ENCODE measurements at places on chromosomes 7 and 10.
A peak's percentile ranks its signal among the peaks of the same experiment; 100 is the strongest.

DNA sequence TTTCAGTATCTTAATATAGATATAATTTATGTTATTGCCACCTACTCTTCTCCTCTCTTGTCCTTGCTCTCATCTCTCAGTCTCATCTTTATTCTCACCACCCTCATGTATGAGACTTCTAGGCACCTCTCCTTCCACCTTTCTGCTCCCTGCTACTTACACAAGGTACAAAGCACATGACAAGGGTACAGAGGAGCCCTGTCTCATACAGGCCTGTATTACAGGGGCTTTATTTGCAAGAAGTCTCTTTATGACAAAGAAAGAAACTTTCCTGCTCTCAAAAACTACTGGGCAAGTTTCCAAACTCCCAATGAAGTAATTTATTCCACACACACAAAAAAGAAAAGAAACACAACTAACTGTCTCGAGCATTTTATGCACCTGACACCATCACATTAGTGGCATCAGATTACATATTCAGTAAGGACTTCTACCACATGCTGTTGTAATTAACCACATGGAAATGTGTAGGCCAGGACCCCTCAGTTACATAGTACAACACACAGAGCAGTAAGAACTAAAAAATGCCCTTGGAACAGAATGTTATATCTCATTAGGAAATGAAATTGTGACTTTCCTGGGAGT is 253.1 kb downstream of the FZD1 start:
- DNase-seq = no peak

- no peak for DNase-seq
These were observed 116.2 kb downstream of the GLCCI1 start for GRCh38 chr7:8084836-8085235.

DNA sequence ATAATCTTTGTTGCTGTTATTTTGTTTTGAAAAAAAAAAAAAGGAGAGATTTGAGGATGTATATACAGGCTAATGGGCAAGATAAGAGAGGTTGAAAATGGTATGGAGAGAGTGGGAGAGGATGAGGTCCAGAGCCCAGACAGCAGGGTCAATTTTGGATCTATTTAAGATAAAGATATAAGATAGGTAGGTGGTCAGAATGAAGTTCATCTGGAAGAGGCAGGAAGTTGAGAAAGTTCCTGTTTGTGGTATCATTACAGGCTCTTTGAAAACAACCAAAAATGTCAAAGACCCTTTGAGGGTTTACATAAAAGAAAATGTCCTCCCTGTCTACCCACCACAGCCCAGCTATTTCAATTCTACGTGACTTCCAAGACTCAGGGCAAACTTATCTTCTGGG is 7.5 kb downstream of the CEP41 start:
- no peak for DNase-seq

- DNase-seq = no peak
These were observed 72.5 kb upstream of the FZD1 start for GRCh38 chr7:91191771-91192170.

GRCh38 chr7:29342761-29343160 is 148.2 kb downstream of the CHN2 start:
- no peak for DNase-seq

- DNase-seq = no peak
These were observed 39.9 kb upstream of the MMD2 start for GRCh38 chr7:4998910-4999309.

DNA sequence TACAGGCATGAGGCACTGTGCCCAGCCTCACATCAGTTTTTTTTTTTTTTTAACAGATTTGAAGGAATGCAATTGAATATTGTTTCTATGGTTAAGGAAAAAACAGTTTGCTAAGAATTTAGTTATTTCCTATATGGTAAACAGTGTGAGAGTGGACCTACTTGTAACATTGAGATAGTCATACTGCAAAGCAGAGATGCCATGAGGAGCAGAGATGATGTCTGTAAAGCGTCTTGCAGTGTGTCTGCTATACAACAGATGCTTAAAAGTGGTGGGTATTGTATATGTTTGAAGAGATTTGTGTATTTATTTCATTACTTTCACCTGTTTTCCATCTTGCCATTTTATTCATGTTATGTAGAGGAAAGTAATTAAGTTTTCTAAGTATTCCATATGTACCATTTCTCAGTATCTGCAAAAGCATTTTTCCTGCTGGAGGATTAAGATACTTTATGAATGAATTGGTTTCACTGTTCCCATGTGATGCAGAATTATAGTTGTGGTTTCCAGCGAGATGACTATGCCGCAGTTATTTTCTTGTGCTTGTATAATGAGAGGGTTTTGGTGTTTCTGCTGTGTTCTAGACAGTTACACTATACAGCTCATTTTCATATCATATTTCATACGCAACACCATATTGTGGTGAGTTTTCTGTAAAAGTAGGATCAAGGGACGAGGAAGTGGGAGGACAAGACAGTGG is 26.6 kb downstream of the TET1 start:
- no peak for DNase-seq

GRCh38 chr7:124137664-124138063 is 104.8 kb upstream of the TMEM229A start:
- no peak for DNase-seq

DNA sequence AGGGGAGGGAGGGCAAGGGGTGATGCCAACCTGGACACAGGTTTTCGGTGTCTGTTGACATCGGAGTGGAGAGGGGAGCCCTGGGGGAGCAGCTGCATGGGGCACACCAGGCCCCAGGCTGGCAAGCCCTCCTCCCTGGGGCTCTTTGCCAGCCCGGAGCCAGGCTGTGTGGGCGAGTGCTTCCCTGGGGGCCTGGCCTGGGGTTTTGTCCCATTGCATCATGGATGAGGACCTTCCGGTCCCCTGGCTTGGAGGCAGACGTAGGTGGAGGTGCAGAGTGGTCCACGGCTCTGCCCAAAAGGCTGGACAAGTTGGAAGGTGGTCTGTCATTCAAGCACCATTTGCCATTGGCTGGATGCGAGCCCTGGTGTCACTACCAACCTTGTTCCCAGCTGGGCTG is 34.8 kb downstream of the ZMIZ1 start:
- DNase-seq = no peak

- DNase-seq = no peak
These were observed 140.9 kb downstream of the DNAJB6 start for GRCh38 chr7:157477550-157478212.

DNA sequence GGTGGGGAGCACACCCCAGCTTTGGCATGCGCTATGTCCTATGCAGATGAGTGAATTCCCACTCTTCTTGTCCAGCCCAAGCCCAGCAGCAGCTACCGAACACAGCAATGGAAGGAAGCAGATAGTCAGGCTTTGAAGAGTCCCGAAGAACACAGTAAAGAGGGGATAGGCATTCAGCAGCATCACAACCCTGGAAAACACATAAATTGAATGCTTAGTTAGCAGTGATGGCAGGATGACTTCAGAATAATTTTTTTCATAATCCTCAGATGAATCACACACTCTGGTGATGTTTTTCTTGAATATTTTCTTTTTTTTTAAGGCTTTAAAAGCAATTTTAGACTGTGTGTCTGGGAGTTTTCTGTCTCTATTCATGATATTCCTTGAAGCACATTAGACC is 95.8 kb downstream of the CFAP58 start:
- no peak for DNase-seq

DNA sequence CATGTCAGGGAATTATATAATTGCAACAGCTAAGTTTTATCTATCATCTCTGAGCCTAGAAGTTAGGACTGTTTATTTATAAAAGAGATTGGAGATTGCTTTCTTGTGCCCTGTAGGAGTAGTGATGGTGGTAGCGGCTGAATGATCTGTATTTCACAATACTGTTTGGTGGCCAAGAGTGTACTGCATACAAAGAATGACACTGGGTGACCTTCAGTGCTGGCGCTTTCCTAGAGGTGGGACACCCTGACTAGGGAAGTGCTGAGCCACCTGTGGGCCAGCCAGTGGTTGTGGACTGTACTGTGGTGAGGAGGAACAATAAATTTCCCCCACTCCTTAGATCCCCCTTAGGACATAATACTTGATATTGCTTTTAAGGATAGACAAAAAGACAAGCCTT is 53.0 kb downstream of the COPG2 start:
- DNase-seq = no peak

DNA sequence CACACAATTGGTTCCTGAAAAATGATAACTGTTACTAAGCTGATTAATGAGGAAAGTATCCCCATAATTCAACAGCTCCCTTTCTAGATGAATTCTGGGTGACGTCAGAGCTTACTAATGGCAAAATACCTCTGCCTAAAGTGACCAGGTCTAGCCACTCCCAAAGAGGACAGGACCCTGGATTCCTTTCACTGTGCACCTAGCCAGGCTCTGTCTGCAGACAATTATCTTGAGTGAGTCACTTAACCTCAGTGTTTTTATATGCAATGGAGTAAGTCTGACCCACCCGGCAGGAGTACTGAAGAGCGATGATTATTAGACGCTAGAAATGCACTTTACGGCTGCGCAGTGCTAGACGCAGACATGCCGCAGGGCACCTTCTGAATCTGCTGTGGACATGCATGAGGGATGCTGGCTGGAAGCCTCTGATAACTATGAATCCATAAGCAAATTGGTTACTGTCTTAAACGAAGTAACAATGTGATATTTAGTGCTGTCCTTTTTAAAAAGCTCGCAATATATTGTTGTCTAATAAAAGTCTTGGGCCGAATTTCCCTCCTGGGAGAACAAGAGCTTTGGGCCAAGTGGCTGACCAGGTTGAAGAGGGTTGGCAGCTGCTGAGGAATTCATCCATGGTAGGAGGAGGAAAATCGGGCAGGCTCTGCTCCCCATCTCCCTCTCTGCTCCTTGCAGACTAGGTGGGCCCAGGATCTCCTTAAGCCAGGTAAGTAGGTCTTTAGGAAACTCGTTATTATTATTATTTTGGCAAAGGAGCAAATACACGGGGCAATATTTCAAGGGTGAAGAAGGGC is 4.6 kb upstream of the INPP5A start:
- DNase-seq = peak; percentile 39

DNA sequence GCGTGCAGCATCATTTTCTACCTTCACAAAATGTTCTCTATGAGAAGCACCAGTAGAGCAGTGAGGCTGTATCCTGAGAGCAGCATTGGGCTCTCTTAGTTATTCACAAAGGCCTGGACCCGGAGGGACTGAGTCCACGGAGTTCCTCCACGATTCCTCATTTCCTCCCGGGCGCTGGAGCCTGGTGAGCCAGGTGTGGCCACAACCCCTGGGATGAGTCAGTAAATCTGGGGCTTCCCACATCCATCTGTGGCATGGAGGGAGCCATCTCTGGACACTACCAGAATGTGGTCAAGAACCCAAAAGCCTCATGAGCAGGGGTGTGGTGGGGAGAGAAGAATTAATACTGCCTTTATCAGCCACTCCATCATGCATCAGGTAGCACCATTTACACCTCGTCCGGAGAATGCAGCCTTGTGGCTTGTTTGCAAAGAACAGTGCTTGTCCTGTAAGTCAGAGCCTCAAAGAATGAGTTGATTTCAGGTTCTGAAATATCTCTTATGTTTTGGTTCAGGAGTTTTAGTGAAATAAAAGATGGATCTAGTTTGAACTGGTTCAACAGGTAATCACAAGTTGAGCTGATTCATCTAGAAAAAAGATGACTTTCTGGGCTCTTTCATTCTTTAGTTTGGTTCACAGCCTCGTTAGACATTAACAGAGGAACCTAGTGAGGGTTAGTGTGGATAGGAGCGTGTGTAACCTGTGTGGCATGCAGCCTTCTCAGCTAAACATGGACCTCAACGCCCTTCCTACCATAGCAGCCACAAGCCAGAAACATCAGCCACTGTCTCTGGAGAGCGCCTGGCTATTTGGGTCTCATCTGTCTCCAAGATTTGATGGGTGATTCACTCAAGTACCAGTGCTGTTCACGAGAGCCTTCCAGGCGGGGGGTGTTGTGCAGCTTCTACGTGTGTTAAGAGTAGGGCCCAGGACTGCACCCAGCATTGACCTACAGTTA is 95.2 kb downstream of the WDR37 start:
- no peak for DNase-seq

DNA sequence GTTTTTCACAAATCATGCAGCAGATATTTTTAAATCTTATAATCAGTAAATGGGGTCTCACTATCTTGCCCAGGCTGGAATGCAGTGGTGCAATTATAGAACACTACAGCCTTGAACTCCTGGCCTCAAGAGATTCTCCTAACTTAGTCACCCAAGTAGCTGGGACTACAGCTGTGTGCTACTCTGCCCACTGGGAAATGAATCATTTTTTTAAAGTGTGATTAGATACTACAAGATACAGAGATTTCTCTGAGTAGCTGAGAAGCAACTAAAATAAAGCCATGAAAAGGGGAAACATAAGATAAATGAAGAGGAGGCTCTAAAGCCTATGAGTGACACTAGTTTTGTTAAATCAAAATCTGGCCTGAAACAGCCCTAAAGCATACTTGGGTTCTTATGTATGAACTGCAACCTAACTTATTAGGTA is 119.7 kb downstream of the JMJD1C start:
- no peak for DNase-seq

DNA sequence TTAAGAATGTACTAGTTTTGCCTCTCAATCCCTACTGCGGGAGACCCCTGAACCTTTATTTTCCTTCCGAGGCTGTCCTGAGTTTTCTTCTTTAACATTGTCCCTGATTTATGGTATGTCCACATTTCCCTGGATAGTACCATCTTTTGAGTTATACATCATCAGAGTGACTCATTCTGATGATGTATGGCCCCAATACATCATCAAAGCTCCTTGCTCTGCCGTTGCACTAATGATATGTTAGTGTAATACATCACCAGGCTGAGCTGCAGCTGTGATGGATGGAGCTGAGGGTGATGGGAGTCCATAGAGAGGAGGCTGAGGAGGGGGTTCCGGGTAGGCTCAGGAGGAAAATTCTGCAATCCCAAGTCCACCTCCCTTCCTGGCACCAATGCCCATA is 986.5 kb downstream of the KCNMA1 start:
- no peak for DNase-seq

DNA sequence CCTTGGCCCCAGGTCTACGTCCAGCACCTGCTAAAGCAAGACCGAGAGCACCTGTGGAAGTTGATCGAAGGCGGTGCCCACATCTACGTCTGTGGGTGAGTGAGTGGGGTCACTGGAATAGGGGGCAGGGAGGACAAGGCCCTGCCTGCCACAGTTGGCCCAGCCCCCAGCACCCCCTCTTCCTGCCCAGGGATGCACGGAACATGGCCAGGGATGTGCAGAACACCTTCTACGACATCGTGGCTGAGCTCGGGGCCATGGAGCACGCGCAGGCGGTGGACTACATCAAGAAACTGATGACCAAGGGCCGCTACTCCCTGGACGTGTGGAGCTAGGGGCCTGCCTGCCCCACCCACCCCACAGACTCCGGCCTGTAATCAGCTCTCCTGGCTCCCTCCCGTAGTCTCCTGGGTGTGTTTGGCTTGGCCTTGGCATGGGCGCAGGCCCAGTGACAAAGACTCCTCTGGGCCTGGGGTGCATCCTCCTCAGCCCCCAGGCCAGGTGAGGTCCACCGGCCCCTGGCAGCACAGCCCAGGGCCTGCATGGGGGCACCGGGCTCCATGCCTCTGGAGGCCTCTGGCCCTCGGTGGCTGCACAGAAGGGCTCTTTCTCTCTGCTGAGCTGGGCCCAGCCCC is 8.1 kb downstream of the TMEM120A start:
- no peak for DNase-seq

DNA sequence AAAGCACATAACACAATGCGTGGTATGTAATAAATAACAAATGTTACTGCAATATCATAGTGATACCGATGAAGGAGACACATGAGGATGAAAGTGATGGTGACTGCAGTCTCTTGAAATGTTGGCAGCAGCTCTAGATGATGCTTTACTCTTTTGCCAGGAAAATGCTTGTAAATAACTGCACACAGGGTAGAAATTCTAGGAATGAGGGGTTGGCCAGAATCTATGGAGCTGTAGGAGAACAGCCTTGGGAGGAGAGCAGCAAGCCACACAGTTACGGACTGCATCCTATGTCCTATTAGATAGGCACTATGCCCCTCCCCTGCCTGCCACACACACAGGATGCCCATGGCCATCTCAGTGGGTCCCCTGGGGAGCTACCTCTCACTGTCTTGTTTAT is 97.6 kb upstream of the GSDME start:
- no peak for DNase-seq

Measured in smooth muscle cell of the brain vasculature (primary cell).